ENCODE measurements at places on chromosomes 7 and 10.

DNA sequence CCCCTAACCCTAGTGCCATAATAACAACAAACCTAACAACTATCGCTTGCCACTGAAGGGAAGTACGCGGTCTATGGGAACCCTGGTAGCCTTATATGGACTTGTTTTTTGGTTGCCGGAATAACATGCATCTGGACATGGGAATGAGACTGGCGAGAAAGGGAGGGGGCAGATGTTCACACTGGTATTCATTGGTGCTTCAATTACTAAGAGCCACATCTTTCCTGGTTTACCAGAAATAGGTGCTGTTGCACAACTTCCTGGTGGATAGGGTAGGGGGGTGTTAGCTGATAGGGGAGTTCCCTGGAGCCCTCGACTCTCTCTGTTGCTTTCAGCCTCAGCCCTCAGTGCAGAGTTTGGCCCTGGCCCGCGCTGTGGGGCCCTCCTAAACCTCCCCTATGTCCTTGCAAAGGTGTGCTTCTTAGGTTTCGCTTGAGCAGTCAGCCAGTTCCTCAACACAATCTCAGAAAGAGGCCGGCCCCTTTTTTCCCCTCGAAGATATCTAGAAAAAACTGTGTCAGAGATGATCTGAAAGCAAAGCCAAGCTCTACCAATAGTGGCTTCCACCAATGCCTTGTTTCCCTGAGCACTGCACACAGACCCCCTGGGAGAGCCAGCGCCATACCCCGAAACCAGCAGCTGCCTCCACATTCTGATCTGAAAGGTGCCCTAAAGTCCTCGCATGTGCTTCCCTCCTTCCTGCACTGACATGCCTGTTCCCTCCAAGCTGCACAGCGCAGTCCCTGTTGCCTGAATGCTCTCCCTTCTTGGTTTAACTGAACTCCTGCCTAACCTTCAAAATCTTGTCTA, 13.5 kb downstream of the TBXAS1 start:
- no peak for DNase-seq

DNA sequence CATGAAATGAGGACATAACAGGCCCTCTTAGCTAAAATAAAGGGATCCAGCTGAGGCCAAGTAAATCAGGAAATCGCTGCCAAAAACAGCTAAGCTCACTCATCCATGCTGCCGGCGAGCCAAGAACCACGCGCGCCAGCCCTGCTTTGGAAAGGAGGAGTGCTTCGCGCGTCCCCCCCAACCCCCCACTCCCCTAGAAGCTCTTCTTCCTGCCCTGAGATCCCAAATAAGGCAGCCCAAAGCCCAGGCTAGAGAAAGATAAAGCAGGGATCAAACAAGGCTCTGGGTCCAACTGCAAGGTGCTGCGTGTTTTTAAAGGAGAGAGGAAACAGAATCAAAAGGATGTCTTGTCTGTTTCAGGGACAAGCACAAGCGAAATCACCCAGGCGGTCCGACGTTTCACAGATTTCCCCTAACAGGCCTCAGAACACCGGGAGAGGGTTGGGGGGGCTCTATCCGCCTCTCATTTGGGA, 168.3 kb upstream of the AUTS2 start:
- DNase-seq: no peak

- DNase-seq: no peak
These were observed 219.9 kb downstream of the FGFR2 start for GRCh38 chr10:121378251-121378801.

GRCh38 chr7:119640861-119641260, 632.1 kb upstream of the KCND2 start:
- no peak for DNase-seq

DNA sequence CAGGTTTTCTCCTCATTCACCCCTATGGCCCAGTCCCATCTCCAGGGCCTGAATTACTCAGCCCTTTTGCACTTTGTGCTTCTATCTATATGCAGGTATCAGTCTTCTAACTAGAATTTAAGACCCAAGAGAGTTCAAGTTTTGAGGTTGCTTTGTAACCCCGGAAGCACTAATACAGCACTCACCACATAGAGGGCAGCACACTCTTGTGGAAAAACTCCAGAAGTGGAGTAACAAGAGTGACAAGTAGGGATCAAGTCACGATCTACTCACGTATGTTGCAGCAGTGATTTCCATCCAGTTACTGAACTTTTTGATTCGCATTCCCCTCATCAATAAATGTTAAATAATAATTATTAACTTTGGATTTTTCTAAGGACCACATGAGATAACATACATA, 151.0 kb downstream of the CHCHD3 start:
- DNase-seq: no peak

DNA sequence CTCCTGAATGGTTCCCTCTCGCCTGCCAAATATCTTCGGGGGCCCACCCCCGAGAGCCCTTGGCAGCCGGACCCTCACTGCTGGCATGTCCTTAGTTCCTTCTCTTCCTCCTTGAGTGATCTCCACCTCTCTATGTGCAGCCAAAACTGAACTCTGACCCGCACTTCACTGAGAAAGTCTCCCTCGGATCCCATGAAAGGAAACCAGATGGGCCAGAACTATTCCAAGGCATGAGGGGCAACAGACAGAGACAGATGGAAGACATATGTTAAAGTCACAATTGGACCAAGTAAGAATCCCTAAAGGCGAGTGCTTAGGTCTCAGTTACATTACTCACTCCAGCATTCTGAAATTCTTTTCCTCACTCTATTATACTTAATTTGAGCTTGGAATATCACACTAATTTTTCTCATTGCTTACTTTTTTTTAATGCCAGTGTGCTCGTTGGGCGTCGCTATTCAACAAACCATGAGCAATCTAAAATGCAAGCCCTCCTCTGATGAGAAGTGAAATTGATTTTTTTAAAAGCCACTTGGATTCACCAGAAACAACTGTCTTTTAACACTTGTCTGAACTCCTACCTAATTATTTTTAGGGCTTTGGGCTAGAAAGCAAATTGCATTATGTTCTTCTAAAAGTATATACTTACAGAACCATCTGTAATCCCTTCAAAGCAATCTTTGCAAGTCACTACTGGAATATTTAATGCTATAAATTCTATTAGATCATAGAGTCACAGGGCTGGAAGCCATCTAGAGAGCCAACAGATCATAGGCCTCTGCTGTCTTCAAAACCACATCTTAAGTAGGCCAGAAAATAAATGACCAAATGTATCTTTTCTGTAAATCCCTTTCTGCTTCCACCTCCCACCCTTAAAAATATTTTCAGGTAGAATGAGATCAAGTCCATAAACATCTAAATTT, 43.3 kb upstream of the EZH2 start:
- DNase-seq: no peak

DNA sequence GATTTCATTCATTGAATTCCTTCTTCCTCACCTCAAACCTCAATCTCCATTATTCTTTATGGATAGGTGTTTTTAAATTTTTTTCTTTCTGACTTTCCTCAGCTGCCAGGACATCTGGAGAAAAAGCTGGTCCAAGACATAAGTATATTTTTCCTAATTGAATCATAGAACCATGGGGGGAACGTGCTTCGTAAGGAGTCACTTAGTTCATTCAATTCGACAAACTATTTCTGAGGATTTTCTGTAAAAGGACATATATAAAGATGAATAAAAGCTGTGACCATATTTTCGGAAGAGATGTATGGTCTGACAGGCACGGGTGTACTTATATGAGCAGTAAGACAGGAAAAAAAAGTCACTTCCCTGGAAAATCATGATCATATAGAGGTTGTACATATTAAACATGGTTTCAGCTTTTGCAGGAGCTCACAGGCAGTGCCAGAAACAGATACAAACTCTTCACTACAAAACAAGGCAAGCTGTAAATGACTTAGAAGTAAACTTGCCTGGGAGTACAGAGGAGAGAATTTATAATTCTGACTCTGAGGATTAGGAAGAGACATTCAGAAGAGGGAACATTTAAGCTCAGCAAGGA, 88.2 kb upstream of the EGR2 start:
- no peak for DNase-seq

GRCh38 chr10:54906940-54907339, 105.9 kb upstream of the PCDH15 start:
- DNase-seq: no peak

- DNase-seq: no peak
These were observed 202.2 kb downstream of the CACNA2D1 start for GRCh38 chr7:82241356-82241755.

GRCh38 chr7:149180722-149181449, 14.5 kb upstream of the ZNF282 start:
- DNase-seq: no peak
